Hematopoietic multipotent progenitor cell (in vitro differentiated cells): ENCODE measurements at places on chromosomes 7 and 10.

DNA sequence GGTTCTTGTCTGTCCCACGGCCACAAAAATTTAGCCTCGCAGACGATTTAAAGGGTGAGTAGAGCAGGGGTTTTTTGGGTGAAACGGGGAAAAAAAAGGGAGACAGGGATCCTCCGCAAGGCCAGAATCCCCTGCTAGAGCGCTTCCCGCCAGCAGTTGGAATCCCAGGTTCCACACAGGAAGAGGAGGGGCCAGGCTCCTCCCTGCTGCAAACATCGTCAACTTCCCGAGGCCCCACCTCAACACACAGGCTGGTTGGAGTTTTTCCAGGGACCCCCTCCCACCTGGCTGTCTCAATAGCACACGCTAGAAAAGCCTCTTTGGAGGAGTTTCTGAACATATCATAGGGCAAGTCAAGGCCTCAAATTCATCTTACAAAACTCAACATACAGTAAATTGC is 112.7 kb downstream of the MTERF1 start:
- no peak for DNase-seq

DNA sequence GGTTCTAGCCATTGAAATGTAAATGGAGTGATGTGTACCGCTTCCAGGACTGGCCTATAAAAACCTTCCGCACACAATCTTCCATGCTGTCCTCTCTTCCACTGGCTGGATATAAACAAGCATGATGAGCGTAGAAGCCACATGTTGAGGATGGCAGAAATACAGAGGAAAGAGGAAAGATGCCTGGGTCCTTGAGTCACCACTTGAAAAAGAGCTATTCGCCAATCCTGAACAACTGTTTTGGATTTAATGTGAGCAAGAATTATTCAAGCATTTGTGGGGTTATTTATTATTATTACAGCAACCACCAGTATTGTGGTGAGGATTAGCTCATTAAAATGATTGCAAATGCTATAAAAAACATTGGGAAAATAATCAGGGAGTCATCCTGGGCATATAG is 45.8 kb upstream of the PLXNA4 start:
- no peak for DNase-seq

GRCh38 chr10:110858297-110858934 is 13.3 kb upstream of the PDCD4 start:
- DNase-seq, result no peak

DNA sequence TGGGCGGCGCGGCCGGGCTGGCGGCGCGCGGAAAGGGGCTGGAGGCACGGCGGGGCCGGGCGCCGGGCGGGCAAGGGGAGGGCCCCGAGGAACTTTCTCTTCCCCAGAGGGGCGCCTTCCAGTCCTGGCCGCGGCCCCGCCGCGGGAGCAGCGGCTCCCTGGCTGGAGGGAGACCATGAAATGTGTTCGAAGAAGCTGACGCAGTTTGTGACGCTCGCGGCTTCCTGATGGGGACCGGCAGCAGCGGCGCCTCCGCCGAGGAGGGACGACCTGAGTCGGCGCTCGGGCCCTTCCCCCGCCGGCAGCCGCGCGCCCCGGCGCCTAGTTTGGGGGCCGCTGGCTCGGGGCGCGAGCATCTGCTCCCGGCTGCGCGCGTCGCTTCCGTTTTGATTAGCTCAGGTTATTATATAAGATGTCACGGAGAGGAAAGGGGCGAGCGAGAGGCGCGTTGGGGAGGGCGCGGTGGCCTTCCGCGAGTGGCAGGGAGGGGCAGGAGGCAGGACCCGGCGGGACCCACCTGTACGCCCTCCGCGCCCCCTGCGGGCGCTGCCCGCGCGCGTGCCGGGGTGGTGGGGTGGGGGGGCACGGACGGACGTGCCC is 57.1 kb upstream of the PCGF5 start:
- peak; percentile 79 for DNase-seq

DNA sequence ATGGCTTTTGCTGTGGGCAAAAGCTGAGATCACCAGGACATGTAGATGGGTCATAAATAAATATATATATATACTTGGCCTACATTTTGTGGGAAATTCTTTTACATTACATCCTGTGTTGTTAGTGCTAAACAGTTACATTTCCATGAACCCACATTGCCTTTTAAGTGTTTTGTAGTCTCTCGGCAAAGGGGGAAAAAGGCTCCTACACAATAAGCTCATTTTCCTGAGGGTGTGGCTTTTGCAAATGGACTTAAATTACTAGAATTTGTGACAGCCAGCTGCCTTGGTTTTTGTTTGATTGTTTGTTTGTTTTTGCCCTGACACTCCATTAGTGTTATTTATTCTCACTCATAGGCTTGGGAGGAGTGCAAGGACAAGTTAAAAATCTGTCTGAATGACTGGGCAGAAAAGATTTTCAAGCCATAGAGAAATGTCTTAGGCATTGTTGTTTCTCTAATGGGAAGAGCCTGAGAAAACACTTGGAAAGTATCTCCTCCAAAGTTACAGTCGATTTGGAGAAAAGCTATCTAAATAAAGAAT is 128.8 kb downstream of the DGKB start:
- no peak for DNase-seq
